ENCODE measurements at places on chromosomes 11 and 22. TPM values are rescaled to one million over a fixed set of nuclear protein-coding genes. Genes with fewer than 3 reads are reported as not detected.

The MMP27 gene
- polyA plus RNA-seq = not detected

DNA sequence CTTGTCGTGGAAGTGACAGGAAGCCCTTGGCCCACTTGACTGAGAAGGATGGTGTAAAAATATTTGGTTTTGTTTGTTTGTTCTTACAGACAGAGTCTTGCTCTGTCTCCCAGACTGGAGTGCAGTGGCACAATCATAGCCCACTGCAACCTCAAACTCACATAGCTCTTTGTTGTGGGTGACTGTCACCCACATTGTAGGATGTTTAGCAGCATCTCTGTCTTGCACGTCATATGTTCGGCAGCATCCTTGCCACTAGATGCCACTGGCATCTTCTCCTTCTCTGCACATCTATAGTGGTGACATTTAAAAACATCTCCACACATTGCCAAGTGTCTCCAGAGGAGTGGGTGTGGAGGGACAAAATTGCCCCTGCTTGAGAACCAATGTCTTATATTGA lies 56.8 kb downstream of the PRR5L start:
- H3K36me3 ChIP-seq = no peaks in the 10 kb centered on the region
- H3K4me1 ChIP-seq = peaks cover 49% of the 10 kb centered on the region
- H3K4me3 ChIP-seq = no peak overlapping the region
- H3K27me3 ChIP-seq = no peaks in the 10 kb centered on the region

GRCh38 chr22:46830841-46831240 lies 68.4 kb downstream of the TBC1D22A start:
- no peak for DNase-seq
- peaks cover 62% of the 10 kb centered on the region for H3K36me3 ChIP-seq
- no peak overlapping the region for H3K4me3 ChIP-seq

The C11orf21 gene
- 8.6 TPM for polyA plus RNA-seq

The PDE2A gene
- polyA plus RNA-seq = 58.2 TPM

The OR8A1 gene
- not detected for polyA plus RNA-seq

- H3K4me3 ChIP-seq = no peak overlapping the region
- H3K36me3 ChIP-seq = peaks cover 55% of the 10 kb centered on the region
- no peaks in the 10 kb centered on the region for H3K4me1 ChIP-seq
- peak; percentile 69 for DNase-seq
Measured at GRCh38 chr22:31098632-31099110, 8.7 kb downstream of the SELENOM start.

DNA sequence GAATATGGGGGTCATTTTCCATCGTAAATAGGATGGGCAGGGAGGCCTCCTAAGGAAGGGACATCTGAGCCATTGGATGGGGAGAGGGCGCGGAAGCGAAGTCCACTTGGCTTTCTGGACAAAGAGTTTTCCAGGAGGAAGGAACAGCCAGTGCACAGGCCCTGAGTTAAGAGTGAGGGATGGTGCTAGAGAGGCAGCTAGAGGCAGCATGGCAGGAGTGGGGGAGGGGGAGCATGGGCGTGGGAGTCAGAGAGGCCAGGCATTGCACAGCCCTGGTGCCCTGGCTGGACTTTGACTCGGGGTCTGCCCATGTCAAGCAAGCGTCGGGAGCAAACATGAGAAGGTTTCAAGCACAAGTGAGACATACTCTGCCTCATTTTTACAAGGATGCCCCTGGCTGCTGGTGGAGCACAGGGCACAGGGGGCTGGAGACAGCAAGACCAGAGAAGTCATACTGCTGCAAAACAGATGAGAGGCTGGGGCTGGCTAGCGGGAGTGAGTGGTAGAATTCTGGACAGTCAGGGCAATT lies 9.0 kb downstream of the GNAZ start:
- no peaks in the 10 kb centered on the region for H3K27me3 ChIP-seq
- no peaks in the 10 kb centered on the region for H3K36me3 ChIP-seq
- no peak overlapping the region for H3K27ac ChIP-seq
- H3K4me1 ChIP-seq = peaks cover 35% of the 10 kb centered on the region
- H3K4me3 ChIP-seq = no peak overlapping the region
- no peak for DNase-seq

The ANO9 gene
- polyA plus RNA-seq = 50.3 TPM

The SLC22A25 gene
- not detected for polyA plus RNA-seq

DNA sequence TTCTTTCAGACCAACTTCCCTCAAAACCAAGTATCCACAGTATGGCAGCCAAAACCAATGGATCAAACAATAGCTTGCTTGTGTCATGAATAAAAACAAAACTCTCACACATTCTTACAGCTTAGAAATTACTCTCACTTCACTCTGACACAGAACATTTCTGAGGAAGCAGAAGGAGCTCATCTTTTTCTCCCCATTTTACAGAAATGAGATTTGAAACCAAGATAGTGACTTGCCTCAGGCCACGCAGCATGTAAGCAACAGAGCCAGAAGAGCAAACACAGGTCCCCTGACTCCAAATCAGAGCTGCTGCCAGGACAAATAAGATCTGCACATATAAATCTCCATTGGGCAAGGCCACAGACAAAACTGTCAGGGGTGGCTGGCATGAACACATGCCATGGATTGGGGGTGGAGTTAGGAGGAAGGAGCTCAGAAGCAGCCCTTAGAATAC lies 64.8 kb downstream of the RAB30 start:
- H3K4me1 ChIP-seq = peaks cover 32% of the 10 kb centered on the region
- H3K27ac ChIP-seq = peak overlapping the region; percentile 60
- no peak overlapping the region for H3K4me3 ChIP-seq
- H3K27me3 ChIP-seq = no peaks in the 10 kb centered on the region

The MUS81 gene
- 71.2 TPM for polyA plus RNA-seq

The CRYBB2 gene
- 0.15 TPM for polyA plus RNA-seq

GRCh38 chr11:94776351-94777321 lies 8.5 kb downstream of the AMOTL1 start:
- peak overlapping the region; percentile 29 for H3K27ac ChIP-seq
- peaks cover 46% of the 10 kb centered on the region for H3K4me1 ChIP-seq
- H3K27me3 ChIP-seq = no peaks in the 10 kb centered on the region
- DNase-seq = no peak
- H3K36me3 ChIP-seq = no peaks in the 10 kb centered on the region

DNA sequence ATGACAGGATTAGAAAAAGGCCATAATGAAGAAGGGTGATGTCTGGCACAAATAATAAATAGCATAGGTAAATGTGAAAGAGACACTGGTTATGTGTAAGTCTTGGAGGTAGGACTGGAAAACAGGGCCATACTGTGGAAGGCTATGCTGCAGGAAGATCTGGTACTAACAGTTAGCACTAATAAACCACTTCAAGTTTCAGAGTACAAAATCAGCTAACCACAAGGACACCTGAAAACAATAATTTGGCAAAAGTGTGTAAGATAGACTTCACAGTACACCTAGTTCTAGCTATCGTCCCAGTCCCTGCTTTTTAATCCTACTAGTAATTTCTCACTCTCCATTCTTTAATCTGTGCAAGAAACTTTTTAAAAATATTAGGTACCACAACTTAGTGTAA lies 44.3 kb downstream of the CWF19L2 start:
- no peak overlapping the region for H3K27ac ChIP-seq
- no peaks in the 10 kb centered on the region for H3K4me1 ChIP-seq
- DNase-seq = no peak
- H3K4me3 ChIP-seq = no peak overlapping the region
- H3K36me3 ChIP-seq = peaks cover 36% of the 10 kb centered on the region
- no peaks in the 10 kb centered on the region for H3K27me3 ChIP-seq

DNA sequence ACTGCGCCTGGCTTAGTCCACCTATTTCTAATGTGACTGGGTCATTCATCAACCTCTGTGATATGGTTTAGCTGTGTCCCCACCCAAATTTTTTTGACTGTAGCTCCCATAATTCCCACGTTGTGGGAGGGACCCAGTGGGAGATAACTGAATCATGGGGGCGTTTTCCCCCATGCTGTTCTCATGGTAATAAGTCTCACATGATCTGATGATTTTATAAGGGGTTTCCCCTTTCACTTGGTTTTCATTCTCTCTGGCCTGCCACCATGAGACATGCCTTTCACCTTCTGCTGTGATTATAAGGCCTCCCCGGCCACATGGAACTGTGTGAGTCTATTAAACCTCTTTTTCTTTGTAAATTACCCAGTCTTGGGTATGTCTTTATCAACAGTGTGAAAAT lies 8.7 kb downstream of the CENATAC start:
- H3K4me1 ChIP-seq = no peaks in the 10 kb centered on the region
- peak; percentile 0 for DNase-seq
- peaks cover 100% of the 10 kb centered on the region for H3K36me3 ChIP-seq
- H3K27ac ChIP-seq = no peak overlapping the region

- no peaks in the 10 kb centered on the region for H3K36me3 ChIP-seq
- H3K27me3 ChIP-seq = no peaks in the 10 kb centered on the region
- no peaks in the 10 kb centered on the region for H3K4me1 ChIP-seq
- DNase-seq = no peak
- H3K27ac ChIP-seq = no peak overlapping the region
- H3K4me3 ChIP-seq = no peak overlapping the region
Measured at GRCh38 chr11:11468954-11469353, 115.9 kb upstream of the CSNK2A3 start.
